Activated T-cell treated with anti-CD3 and anti-CD28 coated beads, Interleukin-2, amount 50 U/mL, for 72 hours (primary cell): ENCODE measurements at places on chromosomes 6 and 20. TPM values are rescaled to one million over a fixed set of nuclear protein-coding genes. Genes with fewer than 3 reads are reported as not detected.

DNA sequence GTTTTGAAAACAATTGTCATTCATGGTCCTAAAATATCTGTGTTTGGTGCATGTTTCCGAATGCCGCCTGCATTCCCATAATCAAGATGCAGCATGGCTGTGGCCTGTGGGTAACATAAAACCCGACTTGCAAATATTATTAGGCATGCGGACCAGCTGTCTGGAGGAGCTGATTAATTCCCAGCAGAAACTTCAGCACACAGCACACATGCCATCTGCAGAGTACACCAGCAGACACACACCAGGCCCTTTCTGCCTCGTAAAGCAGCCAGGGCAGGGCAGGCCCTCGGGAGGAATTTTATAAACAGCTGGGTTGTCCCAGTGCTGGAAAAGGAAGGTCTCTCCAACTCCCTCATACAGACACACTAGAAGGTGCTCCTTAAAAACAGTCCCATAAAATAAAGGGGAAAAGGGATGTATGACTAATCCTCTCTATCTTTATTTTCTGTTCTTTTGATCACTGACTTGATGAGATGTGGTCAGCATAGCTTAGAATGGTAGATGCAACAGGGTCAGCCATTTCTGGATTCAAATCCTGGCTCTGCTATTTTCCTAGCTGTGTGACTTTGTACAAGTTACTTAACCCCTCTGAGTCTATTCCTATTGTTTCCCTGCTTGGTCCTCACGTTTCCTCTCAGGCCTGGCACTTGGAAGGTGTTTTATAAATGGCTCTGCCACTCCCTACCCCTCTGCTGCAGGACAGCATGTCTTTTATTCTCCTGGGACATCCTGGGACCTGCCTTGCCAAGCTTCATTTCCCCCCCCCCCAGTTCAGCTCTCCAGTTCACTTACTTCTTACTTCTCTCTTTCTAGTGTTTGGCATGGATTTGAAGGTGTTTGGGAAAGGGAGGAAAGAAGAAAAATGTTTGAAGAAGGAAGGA, 85.9 kb upstream of the TRAF3IP2 start:
- H3K4me3 ChIP-seq: no peak overlapping the region
- H3K4me1 ChIP-seq: peaks cover 37% of the 10 kb centered on the region
- H3K36me3 ChIP-seq: peaks cover 31% of the 10 kb centered on the region
- peak overlapping the region; percentile 82 for H3K27ac ChIP-seq

DNA sequence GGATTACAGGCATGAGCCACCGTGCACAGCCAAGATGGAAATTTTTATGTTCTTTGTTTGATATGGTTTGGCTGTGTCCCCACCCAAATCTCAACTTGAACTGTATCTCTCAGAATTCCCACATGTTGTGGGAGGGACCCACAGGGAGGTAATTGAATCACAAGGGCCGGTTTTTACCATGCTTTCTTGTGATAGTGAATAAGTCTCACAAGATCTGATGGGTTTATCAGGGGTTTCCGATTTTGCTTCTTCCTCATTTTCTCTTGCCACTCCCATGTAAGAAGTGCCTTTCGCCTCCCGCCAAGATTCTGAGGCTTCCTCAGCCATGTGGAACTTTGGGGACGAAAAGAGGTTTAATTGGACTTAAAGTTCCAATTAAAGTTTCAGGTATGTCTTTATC, 14.6 kb downstream of the EEF1A1 start:
- DNase-seq: no peak
- H3K4me1 ChIP-seq: peaks cover 5% of the 10 kb centered on the region
- no peak overlapping the region for H3K4me3 ChIP-seq
- no peaks in the 10 kb centered on the region for H3K27me3 ChIP-seq
- peak overlapping the region; percentile 55 for H3K27ac ChIP-seq

The SH3BGRL2 gene
- total RNA-seq: 0.62 TPM

- no peaks in the 10 kb centered on the region for H3K4me1 ChIP-seq
- no peaks in the 10 kb centered on the region for H3K27me3 ChIP-seq
- no peak overlapping the region for H3K27ac ChIP-seq
- H3K4me3 ChIP-seq: no peak overlapping the region
Measured at GRCh38 chr6:71908162-71908765, 21.9 kb downstream of the RIMS1 start.

DNA sequence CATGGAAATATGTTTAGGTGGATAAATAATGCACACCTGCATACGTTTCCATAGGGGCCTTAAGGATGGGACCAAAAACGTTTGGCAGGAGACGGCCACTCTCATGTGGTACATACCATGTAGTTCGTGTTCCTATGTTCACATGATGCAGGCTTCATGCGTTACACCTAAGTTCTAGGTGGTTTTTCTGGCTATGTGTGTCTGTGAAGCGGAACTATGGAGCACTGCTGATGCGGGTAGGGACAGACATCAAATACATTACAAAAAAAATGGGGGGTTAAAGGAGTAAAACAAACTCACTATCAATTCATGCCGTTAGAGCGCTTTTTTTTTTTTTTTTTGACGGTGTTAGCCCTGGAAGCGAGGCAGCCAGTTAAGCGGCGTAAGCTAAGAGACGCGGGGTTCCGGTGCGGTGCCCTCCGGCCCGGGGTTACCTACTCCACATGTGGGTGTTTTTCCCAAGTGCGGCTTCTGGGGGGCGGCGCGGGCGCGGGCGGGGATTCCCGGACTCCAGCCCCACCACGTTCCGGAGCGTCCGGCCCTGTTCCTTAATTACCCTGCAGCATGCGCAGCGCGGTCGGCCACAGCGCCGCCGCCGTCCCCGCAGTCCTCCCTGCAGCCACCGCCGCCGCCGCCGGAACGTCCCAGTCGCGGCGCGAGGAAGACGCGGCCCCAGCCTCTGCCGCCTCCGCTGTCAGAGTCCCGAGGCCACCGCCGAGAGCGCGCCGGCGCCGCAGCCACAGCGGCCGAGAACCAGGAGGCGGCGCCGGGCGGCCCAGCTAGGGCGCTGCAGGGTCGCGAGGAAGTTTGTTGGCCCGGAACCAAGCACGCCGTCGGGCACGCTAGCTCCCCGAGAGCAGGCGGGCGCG, 648 bp downstream of the COL19A1 start:
- H3K27me3 ChIP-seq: peaks cover 45% of the 10 kb centered on the region
- H3K36me3 ChIP-seq: no peaks in the 10 kb centered on the region
- peak overlapping the region; percentile 79 for H3K4me3 ChIP-seq
- peaks cover 31% of the 10 kb centered on the region for H3K4me1 ChIP-seq
- DNase-seq: peak; percentile 76
- peak overlapping the region; percentile 50 for H3K27ac ChIP-seq

DNA sequence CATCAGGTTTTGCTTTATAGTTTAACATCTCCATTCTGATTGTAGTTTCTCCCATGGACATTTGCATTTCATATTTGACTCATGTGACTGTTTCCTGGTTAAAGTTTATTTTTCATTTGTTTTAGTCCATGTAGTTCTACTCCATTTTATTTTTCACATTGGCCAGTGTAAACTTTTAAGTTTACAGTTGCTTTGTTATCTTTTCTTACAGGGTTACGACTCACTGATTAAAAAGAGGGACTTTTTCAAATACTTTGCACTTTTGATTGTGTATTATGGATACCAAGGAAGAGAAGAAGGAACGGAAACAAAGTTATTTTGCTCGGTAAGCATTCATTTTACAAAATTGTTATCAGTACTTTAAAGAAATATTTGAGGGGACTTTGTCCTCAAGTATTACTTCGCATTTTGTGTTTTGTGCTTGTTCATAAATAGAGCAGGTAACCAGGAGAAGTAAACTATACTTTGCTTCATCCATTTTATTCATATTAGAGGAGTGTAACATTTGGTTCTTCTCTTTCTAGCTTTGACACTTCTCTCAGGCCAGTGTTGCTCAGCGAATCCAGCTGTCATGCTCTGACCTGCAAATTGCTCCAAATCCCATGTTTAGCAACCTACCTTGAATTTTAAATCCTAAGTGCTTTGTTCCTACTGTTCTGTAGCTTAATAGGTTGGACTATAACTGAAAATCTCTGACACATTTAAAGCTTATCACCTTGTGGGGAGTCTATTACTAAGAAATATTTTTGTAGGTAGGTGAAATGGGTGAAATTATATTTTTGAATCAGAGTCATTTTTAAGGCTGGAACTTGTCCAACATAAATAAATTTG, 24.5 kb downstream of the NCOA7 start:
- H3K27me3 ChIP-seq: no peaks in the 10 kb centered on the region
- no peak for DNase-seq
- H3K4me3 ChIP-seq: peak overlapping the region; percentile 40
- peaks cover 54% of the 10 kb centered on the region for H3K4me1 ChIP-seq

The PRND gene
- not detected for total RNA-seq

DNA sequence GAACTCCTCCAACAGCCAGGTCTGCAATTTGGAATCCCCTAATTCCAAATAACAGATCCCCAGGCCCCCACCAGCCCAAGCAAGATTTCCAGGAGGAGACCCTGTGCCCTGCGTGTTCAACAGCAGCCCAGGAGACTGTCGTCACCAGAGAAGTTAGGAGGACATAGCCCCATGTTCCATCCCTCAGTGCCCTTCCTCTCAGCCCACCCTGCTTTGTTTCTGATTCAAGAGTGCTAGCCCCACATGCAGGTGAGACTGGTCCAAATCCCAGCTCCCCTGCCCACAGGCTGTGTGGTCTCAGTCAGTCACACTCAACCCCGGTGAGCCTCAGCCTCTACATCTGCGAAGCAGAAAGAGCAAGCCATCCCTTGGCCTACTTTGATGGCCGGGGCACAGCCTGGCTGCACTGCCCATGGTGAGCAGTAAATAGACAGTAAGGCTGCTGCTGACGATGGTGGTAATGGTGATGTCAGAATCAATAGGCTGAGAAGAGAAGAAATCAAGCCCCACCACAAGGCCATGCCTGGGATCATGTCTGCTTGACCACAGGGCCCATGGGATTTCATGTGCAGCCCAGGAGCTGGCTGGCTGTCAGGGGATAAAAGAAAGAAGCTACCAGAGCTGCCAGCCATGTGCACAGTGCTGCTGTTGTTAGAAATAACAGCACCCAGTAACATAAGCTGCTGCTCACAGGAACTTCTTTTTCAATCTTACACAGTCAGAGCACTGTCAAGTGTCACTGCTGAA, 51.5 kb upstream of the NXT1 start:
- no peaks in the 10 kb centered on the region for H3K27me3 ChIP-seq
- H3K36me3 ChIP-seq: no peaks in the 10 kb centered on the region
- H3K27ac ChIP-seq: no peak overlapping the region
- H3K4me3 ChIP-seq: no peak overlapping the region
- DNase-seq: no peak

DNA sequence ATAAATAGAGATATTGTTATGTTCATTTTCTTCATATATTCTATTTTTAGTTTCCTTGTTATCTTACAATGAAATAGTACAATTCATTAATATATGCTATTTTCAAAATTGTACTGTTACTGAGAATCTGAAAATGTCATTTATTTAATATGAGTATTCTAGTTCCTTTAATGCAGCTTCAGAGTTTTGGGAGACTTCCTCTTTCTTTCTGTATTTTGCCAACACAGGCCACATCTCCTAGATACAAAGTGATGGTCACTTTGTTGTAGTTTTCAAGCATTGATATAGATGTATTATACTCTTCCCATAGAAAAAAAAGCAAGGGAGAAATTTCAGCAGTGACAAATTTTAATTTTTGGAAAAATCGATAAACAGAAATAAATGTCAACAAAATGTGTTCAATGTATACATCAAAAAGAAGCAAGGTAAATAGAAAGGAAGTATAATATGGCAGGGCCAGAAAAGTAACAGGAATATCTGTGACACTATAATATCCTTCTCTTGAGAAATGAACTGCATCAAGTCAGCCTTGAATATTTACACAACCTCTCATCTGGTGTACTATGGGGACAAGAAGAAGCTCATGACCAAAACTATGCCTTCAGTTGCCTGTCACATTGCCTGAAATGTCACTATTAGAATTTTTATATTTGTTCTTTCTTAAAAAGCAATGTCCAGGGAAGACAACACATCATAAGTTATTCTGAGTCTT, 396.0 kb downstream of the TBC1D32 start:
- no peak for DNase-seq
- H3K36me3 ChIP-seq: no peaks in the 10 kb centered on the region
- H3K27ac ChIP-seq: no peak overlapping the region
- H3K4me1 ChIP-seq: no peaks in the 10 kb centered on the region
- H3K27me3 ChIP-seq: no peaks in the 10 kb centered on the region

GRCh38 chr6:21402368-21402767, 191.2 kb upstream of the SOX4 start:
- H3K4me1 ChIP-seq: peaks cover 22% of the 10 kb centered on the region
- H3K4me3 ChIP-seq: peak overlapping the region; percentile 56
- H3K36me3 ChIP-seq: no peaks in the 10 kb centered on the region
- peak overlapping the region; percentile 1 for H3K27ac ChIP-seq

- no peak overlapping the region for H3K4me3 ChIP-seq
- H3K36me3 ChIP-seq: no peaks in the 10 kb centered on the region
- no peaks in the 10 kb centered on the region for H3K27me3 ChIP-seq
- no peak overlapping the region for H3K27ac ChIP-seq
- no peak for DNase-seq
Measured at GRCh38 chr6:137358273-137358672, 135.9 kb downstream of the OLIG3 start.

- H3K27ac ChIP-seq: no peak overlapping the region
- H3K4me3 ChIP-seq: no peak overlapping the region
Measured at GRCh38 chr6:15948930-15949900, 179.7 kb upstream of the MYLIP start.

DNA sequence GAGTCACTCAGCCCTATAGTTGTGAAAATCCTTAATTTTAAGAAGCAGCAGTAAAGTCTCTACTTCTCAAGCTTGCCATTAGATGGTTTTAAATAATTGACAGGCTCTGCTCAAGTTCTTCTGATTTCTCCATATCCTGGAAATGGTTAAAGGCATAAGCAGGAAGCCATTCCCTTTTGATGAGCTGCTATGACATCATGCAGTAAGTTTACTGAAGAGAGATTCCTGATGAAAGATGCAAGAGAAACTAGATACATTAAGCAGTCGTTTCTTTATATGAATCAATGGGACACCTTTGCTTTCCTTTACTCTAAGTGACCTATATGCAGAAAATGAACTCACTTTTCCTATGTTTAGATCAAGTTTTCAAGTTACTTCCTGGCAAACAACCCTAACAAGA, 9.8 kb downstream of the POPDC3 start:
- H3K36me3 ChIP-seq: no peaks in the 10 kb centered on the region
- no peak overlapping the region for H3K4me3 ChIP-seq
- no peak for DNase-seq
- H3K27ac ChIP-seq: no peak overlapping the region

The C20orf204 gene
- total RNA-seq: 35.6 TPM

DNA sequence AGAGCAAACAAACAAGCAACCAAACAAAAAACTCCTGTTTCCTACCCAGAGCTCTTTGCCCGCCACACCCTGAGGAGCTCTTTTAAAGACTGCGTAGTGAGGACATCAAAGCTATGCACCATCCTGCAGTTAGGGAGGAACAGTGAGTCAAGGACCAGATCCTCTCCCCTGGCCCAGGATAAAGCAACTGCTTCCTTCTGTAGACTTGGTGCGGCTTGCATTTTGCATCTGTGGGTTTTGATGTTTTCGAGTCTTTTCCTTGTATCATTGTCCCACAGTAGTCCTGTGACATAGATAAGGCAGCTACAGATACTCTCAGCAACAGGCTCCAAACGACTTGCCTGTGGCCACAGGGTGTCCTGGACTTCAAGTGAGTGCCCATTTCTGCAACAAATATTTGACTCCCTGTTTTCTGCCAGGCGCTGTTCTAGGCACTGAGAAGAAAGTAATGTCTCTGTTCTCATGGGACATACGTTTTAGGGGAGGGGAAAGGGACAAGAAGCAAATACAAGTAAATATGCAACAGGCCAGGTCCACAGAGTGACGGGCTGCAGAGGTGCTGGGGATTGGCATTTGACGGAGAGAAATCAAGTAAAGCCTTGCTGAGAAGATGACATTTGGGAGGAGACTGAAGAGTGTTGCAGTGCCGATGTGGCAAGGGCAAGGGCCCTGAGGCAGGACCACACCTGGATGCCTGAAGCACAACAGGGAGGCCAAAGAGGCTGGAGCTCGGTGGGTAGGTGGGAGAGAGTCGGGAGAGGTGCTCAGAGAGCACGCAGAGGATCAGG, 35.9 kb upstream of the MAP3K4 start:
- no peaks in the 10 kb centered on the region for H3K36me3 ChIP-seq
- H3K4me3 ChIP-seq: no peak overlapping the region
